ENCODE measurements at places on chromosomes 7 and 10. TPM values are rescaled to one million over a fixed set of nuclear protein-coding genes. Genes with fewer than 3 reads are reported as not detected.

- no peak for DNase-seq
These were observed 1.5 kb downstream of the C1QL3 start for GRCh38 chr10:16519908-16520861.

DNA sequence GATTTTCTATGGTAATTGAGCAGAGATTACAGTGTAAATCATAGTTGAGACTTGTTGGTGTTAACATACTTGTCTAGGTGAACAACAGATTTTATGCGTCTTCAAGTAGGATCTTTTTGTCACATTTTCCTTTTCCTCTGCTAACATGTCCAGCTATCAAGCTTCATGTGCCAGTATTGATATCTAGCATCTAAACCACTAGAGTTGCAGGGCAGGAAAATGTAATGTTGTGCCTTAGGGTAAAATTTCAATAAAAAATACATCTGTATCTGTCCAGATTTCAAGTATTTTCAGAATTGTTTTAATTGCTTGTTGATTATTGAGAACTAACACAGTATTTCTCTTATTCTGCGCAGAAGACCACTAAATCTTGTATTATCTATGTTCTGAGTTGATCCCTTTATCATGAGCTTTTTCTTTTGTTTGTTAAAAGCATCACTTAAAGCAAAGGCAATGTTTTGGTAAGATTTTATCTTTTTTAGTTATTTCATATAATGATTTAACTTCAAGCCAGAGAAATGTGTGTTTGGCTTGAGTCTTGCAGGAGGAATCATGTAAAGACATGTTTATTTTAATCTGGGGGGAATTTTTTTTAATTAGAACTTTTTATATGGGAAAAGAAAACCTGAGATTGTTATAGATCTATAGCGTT is 16.5 kb downstream of the BICC1 start:
- DNase-seq: no peak

GRCh38 chr7:21965291-21965690 is 19.6 kb upstream of the CDCA7L start:
- no peak for DNase-seq

GRCh38 chr7:70721500-70721899 is 410.4 kb upstream of the GALNT17 start:
- no peak for DNase-seq

The ATOH7 gene
- total RNA-seq: not detected

GRCh38 chr7:13850185-13850752 is 139.2 kb downstream of the ETV1 start:
- DNase-seq: peak; percentile 74

The CYP2C19 gene
- total RNA-seq: not detected

DNA sequence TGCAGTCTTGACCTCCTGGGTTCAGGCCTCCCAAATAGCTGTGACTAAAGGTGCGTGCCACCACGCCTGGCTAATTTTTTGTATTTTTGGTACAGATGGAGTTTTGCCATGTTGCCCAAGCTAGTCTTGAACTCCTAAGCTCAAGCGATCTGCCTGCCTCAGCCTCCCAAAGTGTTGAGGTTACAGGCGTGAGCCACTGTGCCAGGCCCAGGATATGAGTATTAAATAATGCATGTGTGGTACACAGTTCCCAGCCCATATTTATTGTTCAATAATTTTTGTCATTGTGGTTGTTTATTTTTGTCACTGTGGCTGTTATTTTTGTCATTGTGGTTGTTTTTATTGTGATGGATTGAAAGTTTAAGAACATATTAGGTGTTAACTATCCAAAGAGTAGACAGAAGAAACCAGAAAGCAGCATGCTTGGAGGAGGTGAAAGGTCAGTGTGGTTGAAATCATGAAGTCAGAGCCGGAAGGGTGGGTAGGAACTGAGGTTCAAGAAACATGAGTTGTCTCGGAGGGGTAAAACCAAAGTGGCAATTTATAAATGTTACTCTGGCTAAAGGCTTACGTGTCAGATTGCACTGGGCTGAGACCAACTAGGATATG is 45.0 kb downstream of the MRC1 start:
- DNase-seq: no peak

GRCh38 chr10:16929069-16929468 is 111.8 kb upstream of the RSU1 start:
- no peak for DNase-seq

- DNase-seq: no peak
These were observed 6.8 kb downstream of the ARL5B start for GRCh38 chr10:18665815-18666558.

DNA sequence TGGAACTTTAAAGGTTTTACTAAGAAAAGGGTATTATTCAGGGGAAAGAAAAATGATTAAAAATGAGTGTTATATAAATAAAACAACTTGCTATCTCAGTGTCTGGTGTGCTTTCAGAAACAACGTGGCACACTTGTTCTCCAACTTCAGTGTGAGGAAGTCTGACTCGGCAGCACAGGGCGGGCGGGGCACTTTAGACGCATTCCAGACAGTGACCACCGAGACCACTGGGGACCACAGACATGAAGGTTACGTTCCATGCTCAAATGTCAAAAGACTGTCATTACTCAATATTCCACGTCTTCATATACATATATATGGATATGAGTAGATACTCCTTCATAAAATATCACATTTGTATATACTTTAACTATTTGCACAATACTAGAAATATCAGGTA is 87.0 kb downstream of the LARP4B start:
- no peak for DNase-seq

GRCh38 chr10:44989597-44990301 is 11.0 kb upstream of the ZNF22 start:
- no peak for DNase-seq

DNA sequence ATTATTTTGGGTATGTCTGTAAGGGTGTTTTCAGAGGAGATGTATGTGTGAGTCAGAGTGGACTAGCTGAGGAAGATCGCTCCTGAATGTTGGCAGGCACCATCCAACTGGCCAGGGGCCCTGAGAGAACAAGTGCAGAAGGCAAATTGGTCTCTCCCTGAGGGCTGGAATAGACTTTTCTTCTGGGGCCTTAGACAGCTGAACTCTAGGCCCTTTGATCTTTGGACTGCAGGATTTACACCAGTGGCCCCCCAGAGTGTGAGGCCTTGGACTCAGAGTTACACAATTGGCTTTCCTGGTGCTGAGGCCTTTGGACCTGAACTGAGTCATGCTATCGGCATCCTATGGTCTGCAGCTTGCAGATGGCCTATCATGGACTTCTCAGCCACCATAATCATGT is 217.2 kb downstream of the REEP3 start:
- no peak for DNase-seq

GRCh38 chr7:19982841-19983835 is 209.7 kb upstream of the TMEM196 start:
- DNase-seq: no peak

GRCh38 chr7:124152859-124153692 is 120.2 kb upstream of the TMEM229A start:
- no peak for DNase-seq

DNA sequence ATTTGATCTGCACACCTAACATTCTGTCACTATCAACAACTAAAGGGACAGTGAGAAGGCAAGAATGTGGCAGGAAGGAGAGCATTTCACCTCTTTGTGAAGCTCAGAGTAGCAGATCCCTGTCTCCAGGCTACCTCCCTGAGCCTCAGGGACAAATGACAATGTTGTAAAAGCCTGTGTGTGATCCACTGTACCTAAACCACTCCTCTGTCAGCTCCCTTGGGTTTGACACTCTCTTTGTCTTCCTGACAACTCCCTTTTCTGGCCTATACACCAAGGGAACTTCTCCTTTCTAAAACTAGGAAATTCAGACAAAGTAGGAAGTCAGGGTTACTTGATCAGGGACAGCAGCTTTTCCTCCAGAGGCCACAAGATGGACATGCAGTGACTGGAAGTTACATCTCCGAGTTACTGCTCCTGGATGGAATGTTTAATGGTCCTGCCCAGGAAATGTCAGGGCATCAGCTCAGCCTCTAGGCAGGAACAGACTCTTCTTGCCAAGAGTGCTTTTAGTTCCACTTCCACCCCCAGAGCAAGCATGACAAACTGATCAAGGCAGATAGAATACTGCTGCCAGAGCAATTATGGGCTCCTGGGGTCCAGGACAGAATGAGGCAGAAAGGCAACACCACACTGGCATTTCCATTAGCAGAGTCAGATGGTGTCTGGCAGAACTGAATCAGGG is 1014.5 kb upstream of the LRRTM3 start:
- no peak for DNase-seq

GRCh38 chr10:4450981-4451908 is 374.8 kb upstream of the AKR1E2 start:
- DNase-seq: no peak

- DNase-seq: no peak
These were observed 566 bp downstream of the ZNF789 start for GRCh38 chr7:99473315-99473596.

- no peak for DNase-seq
These were observed 453.5 kb downstream of the TYW1 start for GRCh38 chr7:67450171-67450570.

GRCh38 chr10:31686599-31686998 is 242.0 kb downstream of the ARHGAP12 start:
- no peak for DNase-seq

DNA sequence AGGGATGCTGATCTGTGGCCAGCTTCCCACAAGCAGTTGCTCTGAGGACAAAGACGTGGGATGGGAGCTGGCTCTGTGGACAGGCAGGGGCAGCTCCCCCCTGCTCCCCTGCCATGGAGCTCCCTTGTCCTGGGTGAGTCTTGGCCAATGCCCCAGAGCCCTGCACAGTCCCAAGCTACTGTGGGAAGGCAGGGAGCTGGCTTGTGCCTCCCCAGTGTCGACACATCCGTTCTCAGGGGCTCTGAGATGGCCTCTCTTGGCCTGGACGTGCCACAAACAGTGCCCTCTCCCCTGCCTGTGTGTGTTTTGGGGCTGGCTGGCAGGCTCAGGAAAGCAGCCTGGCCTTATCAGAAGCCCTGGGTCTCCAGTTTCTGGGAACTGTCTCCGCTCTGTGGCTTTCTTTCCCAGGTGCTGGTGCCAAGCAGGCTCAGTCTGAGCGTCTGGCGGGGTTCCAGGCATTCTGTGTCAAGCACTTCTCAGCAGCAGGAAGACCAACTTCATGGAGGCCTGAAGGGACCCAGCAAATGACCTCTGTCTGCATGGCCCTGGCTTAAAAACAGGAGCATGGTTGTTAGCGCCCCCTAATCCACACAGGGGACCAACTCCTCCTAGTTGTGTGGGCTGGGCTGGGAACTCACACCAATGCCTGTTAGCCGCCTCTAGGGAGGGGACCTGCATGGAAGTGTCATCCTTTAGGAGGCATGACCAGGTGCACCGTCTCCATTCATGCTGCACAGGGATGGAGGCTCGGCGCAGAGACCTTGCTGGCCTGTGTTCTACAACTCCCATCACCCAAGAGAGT is 375.2 kb downstream of the RPS24 start:
- no peak for DNase-seq

The SH2D4B gene
- 0.36 TPM for total RNA-seq

The RAMP3 gene
- total RNA-seq: not detected

GRCh38 chr10:126580873-126581647 is 89.4 kb downstream of the C10orf90 start:
- no peak for DNase-seq

The MSANTD7 gene
- total RNA-seq: 20.2 TPM

The ACTR1A gene
- total RNA-seq: 43.5 TPM

The SPDYE16 gene
- total RNA-seq: 0.25 TPM

DNA sequence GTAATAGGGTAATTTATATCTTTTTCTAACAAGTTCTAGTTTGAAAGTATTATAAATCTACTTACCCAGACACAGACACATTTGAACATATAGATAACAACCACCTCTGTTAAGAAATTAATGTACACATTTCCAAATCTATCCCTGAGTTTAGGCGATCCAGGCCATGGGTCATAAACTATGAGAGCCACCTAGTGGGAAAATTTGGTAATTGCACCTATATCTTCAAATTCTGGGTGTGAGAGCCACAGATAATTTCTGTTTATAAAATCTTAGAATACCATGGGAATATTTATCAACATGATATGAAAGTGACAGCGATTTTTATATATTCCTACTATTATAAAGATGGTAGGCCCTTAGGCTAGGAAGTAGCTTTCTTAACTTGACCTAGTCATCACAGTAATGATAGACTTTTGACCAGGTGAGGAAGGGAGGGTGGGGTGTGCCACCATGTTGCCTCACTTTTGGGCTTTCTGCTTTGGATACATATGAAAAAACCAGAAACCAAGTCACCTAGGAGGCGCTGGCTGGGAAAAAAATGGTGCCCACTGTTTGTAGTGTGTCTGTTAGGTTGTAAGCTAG is 8.0 kb upstream of the EPHA1 start:
- DNase-seq: peak; percentile 23

GRCh38 chr7:105250706-105251105 is 138.0 kb downstream of the SRPK2 start:
- DNase-seq: no peak

The HTR7 gene
- not detected for total RNA-seq

The ATG9B gene
- total RNA-seq: 12.7 TPM

The MEIG1 gene
- total RNA-seq: not detected

The MALRD1 gene
- total RNA-seq: not detected

DNA sequence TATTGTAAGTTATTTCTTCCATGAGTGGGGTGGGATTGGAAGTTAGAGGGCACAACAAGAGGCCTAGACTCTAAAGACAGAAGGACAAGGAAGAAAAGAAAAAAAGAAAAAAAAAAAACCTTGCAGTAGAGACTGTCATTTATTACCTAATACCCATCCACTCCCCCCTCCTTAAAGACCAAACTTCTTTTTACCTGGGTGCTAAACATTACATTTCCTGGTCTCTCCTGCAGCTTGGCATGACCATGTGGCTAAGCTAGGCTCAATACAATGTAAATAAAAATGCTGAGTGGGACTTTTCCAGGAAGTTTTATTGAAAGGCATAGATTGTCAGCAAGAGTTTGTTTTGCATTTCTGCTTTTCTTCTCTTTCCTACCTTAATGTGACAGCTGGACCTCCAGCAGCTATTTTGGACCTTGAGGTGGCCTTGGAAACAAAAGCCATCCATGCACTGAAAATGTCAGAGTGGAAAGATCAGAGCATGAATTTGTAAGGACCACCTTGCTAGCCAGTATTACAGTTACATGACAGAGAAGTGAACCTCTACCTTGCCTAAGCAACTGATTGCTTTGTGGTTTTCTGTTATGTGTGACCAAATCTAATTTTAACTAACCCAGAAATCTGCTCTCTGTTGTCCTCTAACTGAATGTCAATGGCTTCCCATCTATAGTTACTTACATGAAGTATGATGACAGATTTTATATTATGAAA is 81.3 kb upstream of the SFMBT2 start:
- no peak for DNase-seq

- no peak for DNase-seq
These were observed 29.5 kb downstream of the WASL start for GRCh38 chr7:123719197-123719721.

The NXPH1 gene
- total RNA-seq: not detected

- no peak for DNase-seq
These were observed 224.9 kb downstream of the ACTR3B start for GRCh38 chr7:152984421-152984820.

The KCND2 gene
- total RNA-seq: not detected

- no peak for DNase-seq
These were observed 2.4 kb downstream of the OTUD1 start for GRCh38 chr10:23441251-23441650.

The NKX2-3 gene
- not detected for total RNA-seq

- DNase-seq: no peak
These were observed 24.7 kb downstream of the AFAP1L2 start for GRCh38 chr10:114379631-114380041.

- DNase-seq: no peak
These were observed 135.5 kb downstream of the USP6NL start for GRCh38 chr10:11475831-11476434.

The HYAL4 gene
- total RNA-seq: not detected

The SNX10 gene
- 3.9 TPM for total RNA-seq

All from CD8-positive, alpha-beta T cell (primary cell).